ENCODE measurements at places on chromosomes 13 and 19.
A peak's percentile ranks its signal among the peaks of the same experiment; 100 is the strongest.

GRCh38 chr13:24232037-24232436 lies 71.5 kb downstream of the SPATA13 start:
- no peak for DNase-seq

GRCh38 chr19:5349041-5349440 lies 8.4 kb upstream of the PTPRS start:
- no peak for DNase-seq

DNA sequence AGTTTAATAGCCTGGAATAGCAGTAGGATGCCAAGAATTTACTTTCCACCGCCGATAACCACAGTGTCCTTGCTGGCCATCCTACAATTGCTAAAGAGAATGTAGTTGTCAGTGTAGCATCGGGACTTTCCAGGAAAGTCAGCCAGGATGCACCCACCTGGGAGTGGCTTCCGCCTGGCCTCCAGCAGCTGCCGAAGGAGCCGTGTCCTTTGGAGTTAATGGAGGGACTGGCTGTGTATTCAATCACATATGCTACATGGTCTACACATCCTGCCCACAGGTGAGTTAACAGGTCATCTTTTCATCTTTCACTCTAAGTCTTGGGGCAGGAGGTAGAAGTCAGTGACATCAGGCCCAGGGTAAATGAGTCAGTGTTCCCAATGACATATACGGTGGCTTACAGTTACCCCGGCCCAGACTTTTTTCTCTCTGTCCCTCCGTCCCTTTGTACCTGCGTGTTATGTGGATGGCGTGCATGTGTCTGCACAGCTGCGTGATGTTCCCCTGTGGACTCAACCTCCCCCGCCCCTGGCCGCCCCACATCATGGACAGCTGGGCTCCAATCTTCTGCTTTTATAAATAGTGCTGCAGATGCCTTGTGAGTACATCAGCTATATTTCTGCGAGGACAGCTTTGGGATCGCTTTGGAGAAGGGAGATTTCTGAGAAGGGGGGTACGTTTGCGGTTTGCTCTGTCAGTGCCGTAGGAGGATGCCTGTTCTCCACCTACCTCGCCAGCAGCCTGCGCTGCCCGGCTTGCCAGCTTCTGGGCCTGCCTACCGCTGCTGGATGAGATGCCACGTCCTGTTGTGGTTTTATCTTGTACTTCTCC lies 63.1 kb downstream of the ATP11A start:
- no peak for DNase-seq

GRCh38 chr13:66751691-66752090 lies 478.4 kb downstream of the PCDH9 start:
- no peak for DNase-seq

DNA sequence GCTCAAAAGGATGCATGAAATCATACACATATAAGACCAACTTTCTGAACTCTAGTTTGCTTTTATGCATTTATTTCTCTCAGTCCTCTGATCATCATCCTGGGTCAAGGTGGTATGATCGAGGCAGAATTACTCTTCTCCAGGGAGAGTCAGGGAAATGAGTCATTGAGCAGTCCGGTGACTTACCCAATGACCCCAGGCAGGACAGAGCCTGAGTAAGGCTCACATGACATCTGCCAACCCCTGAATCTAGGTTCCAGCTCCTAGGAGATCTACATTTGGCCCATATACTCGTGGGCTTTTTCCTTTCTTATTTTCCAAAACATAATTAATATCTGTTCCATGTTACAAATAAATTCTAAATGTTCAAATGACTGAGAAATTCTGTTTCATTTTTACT lies 502.3 kb downstream of the FOXO1 start:
- DNase-seq, result no peak

GRCh38 chr13:44578067-44578400 lies 1.9 kb upstream of the TSC22D1 start:
- no peak for DNase-seq

DNA sequence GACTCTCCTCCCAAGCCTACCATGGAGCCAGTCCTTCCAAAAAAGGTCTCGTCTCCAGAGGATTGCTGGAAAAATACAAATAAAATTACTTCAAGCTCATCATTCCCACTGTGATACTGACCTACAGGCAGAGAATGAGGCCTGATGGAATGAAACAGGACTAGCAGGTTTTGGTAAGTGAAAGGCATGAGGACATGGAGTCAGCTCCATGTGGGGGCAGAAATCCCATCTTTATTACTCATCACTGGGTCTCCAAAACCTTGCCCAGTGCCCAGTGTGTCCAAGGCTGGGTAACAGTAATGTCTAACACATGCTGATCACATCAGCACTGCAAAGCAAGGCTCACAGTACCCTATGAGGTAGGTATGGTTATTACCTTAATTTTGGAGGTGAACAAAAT lies 235.4 kb downstream of the DNAJC15 start:
- DNase-seq, result no peak

DNA sequence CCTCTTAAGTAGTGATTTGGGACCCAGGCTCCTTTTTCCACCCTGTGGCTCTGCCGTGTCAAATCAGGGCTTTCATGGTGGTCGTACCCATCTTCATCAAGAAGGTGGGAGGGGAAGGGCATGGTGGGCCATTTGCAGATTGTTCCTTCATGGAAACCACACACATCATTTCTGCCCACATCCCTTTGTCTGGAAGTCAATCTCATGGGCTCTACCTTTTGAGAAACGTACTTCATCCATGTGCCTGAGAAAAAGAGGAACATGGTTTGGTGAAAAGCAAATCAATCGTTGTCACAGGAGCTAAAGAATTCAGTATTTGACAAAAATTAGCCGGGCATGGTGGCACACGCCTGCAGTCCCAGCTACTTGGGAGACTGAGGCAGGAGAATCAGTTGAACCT lies 233.4 kb downstream of the FOXO1 start:
- no peak for DNase-seq

- no peak for DNase-seq
Measured at GRCh38 chr13:100608906-100609305, 20.3 kb upstream of the GGACT start.

GRCh38 chr19:37998801-37999308 lies 91.8 kb downstream of the SIPA1L3 start:
- no peak for DNase-seq

DNA sequence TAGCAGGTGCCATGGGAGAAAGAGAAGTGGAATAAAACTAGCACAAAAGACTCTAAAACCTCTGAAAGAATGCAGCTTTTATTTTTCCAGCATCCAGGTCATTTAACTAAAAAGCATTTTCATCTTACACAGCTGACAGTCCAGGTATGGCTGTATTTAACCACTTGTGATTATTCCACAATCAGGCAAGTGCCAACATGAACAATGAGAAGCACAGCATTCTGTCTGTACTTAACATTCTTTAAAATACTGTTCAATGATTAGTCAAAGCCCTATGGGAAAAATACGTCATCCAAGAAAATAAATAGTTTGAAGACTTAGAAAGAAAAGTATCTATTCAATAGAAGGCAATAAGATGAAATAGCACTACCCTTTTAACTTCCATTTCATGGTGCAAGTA lies 246.9 kb downstream of the LIG4 start:
- no peak for DNase-seq

GRCh38 chr13:41271456-41272285 lies 8.3 kb upstream of the MTRF1 start:
- no peak for DNase-seq

GRCh38 chr19:18274781-18275356 lies 617 bp upstream of the IQCN start:
- DNase-seq, result peak; percentile 47

- DNase-seq, result no peak
Measured at GRCh38 chr13:110971486-110971885, 56.6 kb upstream of the ANKRD10 start.

DNA sequence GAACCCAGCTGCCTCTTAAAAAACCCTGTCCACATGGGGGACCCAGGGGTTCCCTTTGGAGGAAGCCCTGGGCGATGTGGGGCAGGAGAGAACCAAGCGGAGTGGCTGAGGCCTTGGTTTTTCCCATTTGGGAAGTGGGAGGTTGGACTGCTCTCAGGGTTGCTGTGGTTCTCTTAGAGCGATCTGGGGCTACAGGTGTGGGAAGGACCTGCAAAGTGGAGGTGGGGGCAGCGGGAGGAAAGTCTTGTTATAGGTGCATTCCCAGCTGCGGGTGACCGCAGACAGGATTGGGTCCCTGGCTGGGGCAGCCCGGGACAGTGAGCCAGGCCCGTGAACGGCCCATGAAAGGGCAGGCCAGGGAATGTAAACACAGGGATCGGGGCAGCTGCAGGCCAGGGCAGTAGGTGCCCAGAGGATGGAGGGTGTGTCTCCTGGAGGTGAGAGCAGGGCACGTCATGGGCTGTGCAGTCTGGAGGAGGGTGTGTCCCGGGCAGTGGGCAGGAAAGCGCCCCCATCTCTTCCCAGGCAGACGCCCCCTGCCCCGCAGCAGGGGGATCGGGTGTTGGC lies 814 bp downstream of the SLC25A23 start:
- no peak for DNase-seq

- DNase-seq, result no peak
Measured at GRCh38 chr13:113928685-113929627, 44.9 kb downstream of the C13orf46 start.

DNA sequence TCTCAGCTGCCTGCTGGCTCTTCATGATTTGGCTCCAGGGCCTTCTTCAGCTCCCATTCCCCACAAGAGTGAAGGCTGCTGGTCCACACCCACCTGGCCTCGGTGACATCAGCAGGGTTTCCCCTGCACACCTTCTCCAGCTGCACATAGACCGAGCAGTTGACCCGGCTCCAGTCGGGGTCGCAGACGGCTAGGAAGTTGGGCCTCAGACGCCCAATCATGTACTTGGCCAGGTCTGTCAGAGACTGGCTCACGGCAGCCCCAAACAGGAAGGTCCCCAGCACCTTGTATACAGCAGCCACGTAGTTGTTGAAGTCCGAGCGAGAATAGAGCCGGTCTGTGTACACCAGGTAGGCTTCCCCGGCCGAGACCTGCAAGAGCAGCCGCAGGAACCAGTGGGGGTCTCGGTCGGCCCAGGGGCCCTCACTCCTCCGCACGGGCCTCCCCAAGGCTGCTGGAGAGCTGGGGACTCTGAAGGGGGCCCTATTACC lies 3.8 kb downstream of the PLPP2 start:
- DNase-seq, result no peak

GRCh38 chr13:24178847-24179485 lies 18.4 kb downstream of the SPATA13 start:
- no peak for DNase-seq

DNA sequence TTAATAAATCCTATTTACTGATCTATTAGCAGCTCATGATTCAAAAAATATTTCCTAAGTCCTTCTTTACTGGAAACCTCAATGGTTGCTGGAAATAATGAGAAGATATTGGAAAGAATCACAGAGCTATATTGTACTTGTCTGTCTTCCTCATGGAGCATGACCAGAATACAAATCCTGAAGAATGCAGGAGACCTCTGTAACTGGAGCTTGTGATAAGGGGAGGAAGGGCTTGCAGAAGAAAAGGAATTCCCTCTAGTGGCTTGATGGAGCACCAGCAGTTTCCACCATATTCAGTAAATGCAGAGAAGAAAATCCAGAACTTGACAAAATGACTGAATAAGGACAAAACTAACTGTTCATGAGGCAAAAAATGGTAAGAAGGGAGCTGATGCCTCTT lies 1333.1 kb downstream of the EFNB2 start:
- peak; percentile 40 for DNase-seq

GRCh38 chr19:8302734-8303133 lies 5.4 kb downstream of the CD320 start:
- no peak for DNase-seq

DNA sequence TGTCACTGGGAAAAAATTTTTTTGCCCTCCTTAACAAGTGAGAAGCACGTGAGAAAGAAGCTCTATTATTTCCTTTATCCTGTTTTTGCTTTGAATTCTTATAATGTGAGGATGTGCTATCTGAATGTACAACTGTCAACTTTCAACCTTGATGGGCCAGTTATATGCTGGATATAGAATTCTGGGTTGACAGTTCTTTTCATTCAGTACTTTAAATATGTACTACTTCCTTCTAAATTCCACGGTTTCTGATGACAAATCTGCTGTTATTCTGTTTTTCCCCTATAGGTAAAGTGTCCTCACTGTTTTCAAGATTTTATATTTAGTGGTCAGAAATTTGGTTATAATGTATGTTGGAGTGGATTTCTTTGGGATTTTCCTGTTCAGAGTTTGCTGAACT lies 29.9 kb downstream of the ZDHHC20 start:
- DNase-seq, result no peak
